ENCODE measurements at places on chromosomes 7 and 10. TPM values are rescaled to one million over a fixed set of nuclear protein-coding genes. Genes with fewer than 3 reads are reported as not detected.

The CAV2 gene
- total RNA-seq, result 271 TPM

The ARMH3 gene
- total RNA-seq, result 12.2 TPM

The SH3PXD2A gene
- total RNA-seq, result 27.1 TPM

The LEP gene
- under 0.01 TPM for total RNA-seq

The SLC18A3 gene
- 44.6 TPM for total RNA-seq

The SPDYE2B gene
- not detected for total RNA-seq

The CABCOCO1 gene
- total RNA-seq, result 3.5 TPM

The PIP4K2A gene
- total RNA-seq, result 24.3 TPM

The UNCX gene
- not detected for total RNA-seq

The HOXA10 gene
- not detected for total RNA-seq

The CLDN4 gene
- total RNA-seq, result 216 TPM

The CPA4 gene
- total RNA-seq, result 1.3 TPM

The PRKAR2B gene
- total RNA-seq, result 0.39 TPM

The FRMD4A gene
- 25.5 TPM for total RNA-seq

The AGBL3 gene
- total RNA-seq, result 0.11 TPM

The DMBT1 gene
- not detected for total RNA-seq

The INA gene
- 6.2 TPM for total RNA-seq

The FBXW4 gene
- total RNA-seq, result 60.9 TPM

The FOXI2 gene
- not detected for total RNA-seq

The PNLIPRP3 gene
- not detected for total RNA-seq

The ABCC2 gene
- total RNA-seq, result 3.9 TPM

All from placental epithelial cell (primary cell).